ENCODE measurements at places on chromosomes 3 and 15. TPM values are rescaled to one million over a fixed set of nuclear protein-coding genes. Genes with fewer than 3 reads are reported as not detected.
A peak's percentile ranks its signal among the peaks of the same experiment; 100 is the strongest.

DNA sequence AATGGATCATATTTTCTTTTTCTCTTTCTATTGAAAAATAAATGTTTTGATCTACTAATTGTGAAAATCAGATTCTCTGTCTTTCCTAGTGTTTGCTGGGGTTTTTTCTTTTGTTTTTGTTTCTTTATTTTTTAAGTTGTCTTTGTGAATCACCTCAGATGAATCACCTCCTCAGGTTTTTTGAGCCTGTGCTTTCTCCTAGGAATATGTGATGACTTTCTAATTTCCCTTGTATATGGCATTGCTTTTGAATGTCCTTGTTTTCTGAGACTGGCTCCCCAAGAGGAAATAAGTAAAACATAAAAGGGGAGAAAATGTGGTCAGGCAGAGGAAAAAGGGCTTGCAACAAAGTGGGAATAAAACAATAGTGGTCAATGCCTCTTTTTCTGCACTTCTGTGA, 750.0 kb downstream of the ZPLD1 start:
- no peak for DNase-seq

GRCh38 chr3:4174791-4175190, 128.4 kb upstream of the SETMAR start:
- DNase-seq, result no peak

- no peak for DNase-seq
Measured at GRCh38 chr3:190336516-190337189, 14.4 kb upstream of the CLDN1 start.

DNA sequence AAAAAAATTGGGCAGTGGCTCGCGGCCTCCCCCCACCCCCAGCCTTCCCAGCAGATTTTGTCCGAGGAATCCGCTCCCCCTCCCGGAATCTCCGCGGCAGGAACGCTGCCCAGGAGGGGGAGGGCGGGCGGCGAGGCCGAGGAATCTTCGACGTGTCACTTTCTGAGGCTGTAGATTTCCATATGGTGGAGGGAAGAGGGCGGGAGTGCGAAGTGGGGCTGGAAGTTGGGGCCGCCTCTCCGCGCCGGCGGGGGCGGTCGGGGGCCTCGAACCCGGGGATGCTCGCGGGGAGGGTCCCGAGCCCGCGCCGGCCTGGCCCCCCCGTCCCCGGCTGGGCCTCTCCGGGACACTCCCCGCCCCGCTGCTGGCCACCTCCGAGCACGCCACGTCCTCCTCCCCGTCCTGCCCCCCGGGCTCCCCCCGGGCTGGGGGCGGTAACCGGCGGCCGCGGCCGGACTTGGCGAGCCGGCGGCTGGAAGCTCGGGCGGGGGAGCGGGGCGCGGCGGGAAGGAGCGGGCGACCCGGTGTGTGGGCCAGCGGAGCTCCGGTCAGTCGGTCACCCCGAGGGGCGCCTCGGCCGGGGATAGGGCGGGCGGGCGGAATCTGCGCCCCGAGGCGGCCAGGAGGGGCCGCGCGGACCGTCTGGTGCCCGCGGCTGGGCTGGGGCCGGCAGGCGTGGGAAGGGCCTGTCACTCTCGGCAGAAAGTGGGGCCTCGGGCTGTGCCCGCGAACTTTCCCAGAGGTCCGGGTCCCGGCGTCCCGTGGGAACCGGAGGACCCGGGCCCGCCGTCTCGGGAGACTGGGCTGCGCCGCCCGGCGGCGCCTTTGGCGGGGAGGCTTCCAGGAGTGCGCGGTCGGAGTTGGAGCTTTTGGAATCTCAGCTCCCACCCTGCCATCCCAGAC, 951 bp downstream of the FNDC3B start:
- peak; percentile 22 for DNase-seq

DNA sequence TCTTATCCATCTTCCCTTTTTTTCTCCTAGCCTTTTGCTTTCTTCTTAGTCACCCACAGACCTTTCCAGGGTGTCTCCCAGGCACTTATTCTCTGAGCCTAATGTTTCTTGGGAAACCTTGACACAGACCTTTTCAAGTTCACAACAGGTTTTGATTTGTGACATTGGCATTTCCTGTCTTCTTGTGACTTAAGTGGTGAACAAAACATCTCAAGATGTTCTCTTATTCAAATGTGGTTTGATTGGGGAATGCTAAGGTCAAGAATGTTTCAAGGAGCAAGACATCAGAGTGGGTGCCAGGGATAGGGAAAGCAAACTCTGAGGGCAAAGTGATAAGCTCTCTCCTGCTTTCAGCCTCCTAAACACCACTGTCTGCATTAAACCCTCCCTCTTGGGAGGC, 68.2 kb upstream of the GSK3B start:
- DNase-seq, result no peak

ALPK3 gene
- 0.01 TPM for polyA plus RNA-seq

CCDC54 gene
- polyA plus RNA-seq, result 0.18 TPM

ARGFX gene
- not detected for polyA plus RNA-seq

TLR9 gene
- polyA plus RNA-seq, result not detected

UNC13C gene
- not detected for polyA plus RNA-seq
